ENCODE measurements at places on chromosomes 3 and 15.

- no peak for DNase-seq
Measured at GRCh38 chr3:13569641-13570390, 20.9 kb downstream of the FBLN2 start.

DNA sequence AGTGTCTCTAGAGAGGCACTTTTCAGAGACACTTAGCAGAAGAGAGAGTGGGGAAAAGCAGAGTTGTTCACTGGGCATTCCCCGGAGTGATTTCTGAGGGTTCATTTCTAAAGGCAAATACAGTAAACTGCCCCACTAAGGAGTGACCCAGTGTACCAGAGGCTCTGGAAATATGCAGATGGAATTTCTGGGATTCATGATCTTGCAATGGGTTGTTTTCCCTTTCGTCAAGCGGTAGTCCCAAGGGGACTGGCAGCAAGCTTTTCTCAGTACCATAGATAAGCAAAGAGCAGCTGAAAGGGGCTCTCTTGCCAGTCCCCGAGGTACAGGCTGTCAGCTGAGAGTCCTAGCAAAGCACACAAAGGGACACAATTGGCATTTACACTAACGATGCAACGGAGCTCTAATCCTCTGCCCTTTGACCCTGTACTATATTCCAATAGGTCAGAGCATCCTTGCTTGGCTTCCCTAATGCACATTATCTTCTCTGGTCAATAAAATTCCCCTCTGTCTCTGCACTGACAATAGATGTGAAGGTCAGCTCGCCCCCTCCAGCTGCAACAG lies 155.6 kb downstream of the SEMA6D start:
- DNase-seq, result no peak

GRCh38 chr3:45994419-45995235 lies 997 bp downstream of the FYCO1 start:
- DNase-seq, result no peak

DNA sequence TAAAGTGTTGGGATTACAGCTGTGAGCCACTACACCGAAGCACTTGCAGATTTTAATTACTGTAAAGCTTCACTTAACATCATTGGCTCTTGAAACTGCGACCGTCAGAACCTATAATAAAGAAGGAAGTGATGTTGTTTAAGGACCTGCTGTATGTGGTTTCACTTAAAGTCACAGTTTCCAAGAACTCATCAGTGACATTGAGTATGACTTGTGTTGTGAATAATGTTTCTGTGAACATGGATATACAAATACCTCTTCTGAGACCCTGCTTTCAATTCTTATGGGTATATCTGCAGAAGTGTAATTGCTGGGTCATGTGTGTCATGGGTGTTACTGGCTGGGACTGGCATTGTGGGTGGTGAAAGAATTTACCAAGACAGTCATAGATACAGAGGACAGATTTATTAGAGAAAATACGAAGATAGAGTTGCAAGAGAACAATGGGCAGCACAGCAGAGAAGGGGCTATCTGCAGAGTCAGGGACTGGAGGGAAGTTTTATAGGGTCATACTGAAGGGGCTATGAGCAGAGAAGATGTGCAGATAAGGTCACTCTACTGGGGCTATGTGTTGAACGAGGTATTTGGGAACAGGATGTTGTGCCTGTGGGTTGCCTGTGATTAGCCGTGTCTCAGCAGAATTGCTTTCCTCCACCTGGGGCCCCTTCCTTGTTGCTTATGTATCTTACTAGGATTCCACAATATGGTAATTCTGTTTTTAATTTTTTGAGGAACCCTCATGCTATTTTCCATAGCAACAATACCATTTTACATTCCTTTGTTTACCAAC lies 4.5 kb downstream of the NDUFB5 start:
- no peak for DNase-seq

DNA sequence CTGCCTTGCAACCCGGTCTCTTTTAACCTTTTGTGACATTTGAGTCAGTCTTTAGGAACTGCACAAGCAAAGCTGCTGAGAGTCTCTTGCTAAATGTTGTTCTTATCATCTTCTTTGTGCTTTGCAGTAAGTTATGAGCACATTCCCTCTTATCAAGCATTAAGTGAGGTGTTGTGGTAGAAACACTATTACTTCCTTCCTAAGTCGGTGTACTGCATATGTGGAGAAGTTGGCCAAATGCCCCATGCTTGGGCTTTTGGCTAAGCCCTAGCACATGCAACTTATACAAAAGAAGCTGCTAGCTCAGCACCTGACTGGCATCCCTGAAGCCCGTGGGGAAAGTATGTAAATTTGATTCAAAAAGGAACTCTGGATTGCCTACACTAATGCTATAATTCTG lies 136.5 kb upstream of the RBMS3 start:
- no peak for DNase-seq

GRCh38 chr15:39400821-39401550 lies 179.9 kb upstream of the THBS1 start:
- DNase-seq, result no peak
